ENCODE measurements at places on chromosomes 2 and 18.

- DNase-seq, result peak; percentile 72
Measured at GRCh38 chr2:73823916-73824523, 4.7 kb upstream of the STAMBP start.

DNA sequence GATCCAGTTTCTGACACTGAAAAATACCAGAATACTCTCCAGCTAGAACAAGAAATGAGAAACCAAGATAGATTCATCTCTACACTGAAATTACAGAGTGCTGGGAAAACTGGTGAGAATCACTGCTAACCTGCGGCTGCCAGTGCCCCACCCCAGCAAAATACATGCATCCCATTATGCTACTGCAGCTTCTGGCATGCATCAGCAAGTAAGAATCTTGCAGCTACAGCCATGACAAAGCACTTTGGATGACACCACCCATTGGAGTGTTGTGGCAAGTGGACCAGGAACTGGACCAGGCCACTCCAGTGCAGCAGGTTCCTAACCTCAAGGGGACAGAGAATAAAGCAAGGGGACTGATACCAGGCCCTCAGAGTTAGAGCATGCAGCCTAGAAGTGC, 378.8 kb upstream of the ETAA1 start:
- no peak for DNase-seq

DNA sequence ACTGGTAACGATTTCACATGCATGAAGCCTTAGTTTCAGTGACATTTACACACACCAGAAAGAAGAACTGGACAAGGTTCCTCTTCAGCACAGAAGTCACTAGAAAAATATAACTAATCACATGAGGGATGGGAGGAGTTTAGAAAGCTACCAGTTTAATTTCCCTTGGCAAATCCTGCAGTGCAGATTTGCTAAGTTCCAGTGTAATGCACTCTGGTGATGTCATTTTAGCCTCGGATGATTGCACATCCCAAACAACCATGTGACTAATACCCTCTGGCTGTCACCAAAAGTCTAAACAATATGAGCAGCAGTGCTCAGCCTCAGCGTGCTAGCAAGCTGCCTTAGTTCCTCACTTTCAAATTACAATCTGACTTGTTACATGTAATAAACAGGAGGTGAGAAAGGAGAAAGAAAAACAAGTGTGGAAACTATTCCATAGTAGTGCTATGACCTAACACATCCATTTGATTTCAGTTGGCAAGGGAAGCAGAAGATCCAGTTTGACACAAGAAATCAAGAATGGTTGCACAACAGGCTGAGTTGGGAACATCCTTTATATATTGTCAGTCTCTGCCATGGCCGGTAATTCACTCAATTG, 35.3 kb upstream of the PPP1CB start:
- peak; percentile 71 for DNase-seq

DNA sequence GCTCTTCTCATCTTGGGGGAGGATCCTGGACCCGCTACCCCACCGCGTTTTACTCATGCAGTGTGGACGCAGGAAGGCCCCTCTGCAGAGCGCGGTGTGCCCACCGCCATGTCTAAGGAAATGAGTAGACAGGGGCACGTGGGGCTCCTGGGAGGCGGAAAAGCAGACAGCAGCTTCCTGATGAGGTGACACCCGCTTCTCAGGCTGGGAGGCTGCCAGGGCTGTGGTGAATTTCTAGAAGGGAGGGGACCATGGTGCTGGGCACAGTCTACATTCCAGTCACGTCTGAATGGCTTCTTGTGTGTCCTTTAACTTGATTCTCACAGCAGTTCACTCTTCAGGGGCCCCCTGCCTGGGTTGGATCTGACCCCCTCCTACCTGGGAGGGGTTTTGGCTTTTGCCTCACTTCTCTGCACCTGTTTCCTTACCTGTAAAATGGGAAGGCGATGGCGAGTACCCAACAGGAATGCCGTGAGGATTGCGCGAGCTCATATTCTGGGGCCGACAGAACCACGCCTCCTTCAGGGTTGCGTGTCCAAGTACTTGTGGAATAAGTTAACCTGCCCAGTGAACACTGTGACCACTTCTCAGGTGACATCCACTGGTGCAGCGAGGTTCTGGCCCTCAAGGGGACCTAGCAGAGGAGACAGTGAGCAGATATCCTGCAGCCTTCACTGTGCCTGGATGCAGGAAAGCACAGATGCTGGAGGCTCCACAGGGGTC, 32.3 kb upstream of the MBP start:
- DNase-seq, result no peak

DNA sequence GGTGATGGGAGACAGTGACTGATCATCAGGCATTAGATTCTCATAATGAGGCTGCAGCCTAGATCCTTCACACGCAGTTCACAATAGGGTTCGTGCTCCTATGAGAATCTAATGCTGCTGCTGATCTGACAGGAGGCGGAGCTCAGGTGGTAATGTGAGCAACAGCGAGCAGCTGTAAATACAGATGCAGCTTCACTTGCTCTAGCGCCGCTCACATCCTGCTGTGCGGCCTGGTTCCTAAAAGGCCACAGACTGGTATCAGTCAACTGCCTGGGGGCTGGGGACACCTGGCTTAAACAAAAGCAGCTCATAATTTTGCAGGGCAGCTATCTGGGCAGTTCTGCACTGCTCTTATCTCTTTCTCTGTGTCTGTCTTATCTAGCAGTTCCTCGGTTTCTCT, 20.4 kb upstream of the CD226 start:
- DNase-seq, result no peak

- no peak for DNase-seq
Measured at GRCh38 chr2:235347691-235348090, 146.2 kb upstream of the AGAP1 start.

- DNase-seq, result no peak
Measured at GRCh38 chr2:6010163-6010562, 318.0 kb downstream of the SOX11 start.

- DNase-seq, result no peak
Measured at GRCh38 chr2:101427743-101428142, 40.4 kb upstream of the CREG2 start.

DNA sequence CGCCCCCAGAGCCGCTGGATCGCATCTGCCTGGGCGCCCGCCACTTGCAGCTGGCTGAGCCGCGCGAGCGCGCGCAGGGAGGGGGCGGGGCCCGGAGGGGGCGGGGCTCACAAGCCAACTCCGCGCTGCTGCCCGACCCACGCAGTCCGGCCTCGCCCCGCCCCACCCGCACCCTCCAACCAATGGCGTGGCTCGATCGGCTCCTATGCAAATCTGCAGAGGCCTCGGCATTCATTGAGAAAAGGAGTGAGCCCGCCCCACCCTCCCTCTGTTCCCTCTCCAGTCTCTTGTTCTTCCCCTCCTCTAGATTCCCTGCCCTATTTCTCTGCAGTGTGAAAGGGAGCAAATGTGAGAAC, at the start of gene ALK:
TSS of gene ALK (minus strand) at position 27 of the 356 bp plus-strand sequence. CDS start 927 bp downstream, outside the sequence.
- peak; percentile 86 for DNase-seq

- no peak for DNase-seq
Measured at GRCh38 chr18:21598726-21599584, 1.5 kb downstream of the ESCO1 start.

DNA sequence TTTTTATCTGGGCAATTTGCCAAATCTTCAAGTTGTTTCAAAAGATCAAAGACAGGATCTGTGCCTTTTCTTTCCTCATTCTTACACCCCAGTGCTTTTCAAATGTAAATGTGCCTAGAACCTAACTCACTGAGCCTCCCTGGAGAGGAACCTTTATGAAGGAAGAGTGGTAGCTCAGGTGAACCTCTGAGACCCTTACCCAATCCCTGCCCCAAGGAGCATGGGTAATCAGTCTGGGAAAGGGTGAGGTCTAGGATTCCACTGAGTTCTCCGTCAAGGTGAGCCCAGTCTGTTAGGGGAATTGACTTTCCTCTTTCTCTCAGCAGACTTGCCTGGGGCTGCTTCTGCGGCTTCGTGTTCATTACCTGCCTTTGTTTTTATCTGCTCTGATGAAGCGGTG, 88.1 kb upstream of the MAP4K4 start:
- DNase-seq, result no peak

DNA sequence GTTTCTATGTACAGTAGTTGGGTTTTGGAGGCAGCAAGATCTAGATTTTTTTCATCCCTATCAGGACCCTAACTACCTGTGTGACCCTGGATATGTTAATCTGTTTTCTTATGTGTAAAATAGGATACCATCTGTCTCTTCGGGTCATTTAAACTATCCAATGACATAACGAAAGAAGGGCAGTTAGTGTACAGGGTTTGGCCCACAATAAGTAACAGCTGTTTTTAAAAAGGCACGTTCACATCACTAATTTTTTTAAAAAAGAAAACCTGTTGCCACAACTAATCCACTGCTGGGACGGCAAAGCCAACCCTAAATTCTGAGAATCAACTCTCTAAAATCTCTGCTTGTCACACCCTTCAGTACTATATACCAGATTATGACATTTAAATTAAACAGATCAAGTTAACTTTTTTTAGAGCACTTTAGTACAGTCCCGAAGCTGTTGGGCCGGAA, 869 bp downstream of the USP40 start:
- no peak for DNase-seq

DNA sequence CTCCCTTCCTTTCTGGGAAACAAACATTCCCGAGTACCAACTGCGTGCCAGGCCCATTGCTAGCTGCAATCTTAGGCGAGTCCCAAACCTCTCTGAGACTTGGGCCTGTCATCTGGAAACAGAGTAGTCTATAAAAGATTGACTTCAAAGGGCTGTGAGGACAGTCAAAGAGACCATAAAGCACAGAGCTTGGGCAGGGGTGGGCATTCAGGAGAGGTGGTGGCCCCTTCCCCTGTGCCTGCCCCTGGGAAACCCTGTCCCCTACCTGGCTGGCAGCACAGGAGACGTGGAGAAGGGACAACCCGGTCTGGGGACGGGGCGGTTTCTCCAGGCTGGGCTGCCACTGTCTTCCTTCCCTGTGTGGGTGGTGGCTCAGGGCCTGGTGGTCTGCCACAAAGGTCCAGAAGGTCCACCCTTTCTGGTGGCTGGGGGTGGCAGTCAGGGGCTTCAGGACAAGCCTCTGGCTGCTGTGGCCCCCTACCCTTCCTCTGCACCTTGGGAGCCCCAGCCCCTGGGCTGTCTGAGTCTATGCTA, 33.9 kb upstream of the FOSL2 start:
- no peak for DNase-seq

DNA sequence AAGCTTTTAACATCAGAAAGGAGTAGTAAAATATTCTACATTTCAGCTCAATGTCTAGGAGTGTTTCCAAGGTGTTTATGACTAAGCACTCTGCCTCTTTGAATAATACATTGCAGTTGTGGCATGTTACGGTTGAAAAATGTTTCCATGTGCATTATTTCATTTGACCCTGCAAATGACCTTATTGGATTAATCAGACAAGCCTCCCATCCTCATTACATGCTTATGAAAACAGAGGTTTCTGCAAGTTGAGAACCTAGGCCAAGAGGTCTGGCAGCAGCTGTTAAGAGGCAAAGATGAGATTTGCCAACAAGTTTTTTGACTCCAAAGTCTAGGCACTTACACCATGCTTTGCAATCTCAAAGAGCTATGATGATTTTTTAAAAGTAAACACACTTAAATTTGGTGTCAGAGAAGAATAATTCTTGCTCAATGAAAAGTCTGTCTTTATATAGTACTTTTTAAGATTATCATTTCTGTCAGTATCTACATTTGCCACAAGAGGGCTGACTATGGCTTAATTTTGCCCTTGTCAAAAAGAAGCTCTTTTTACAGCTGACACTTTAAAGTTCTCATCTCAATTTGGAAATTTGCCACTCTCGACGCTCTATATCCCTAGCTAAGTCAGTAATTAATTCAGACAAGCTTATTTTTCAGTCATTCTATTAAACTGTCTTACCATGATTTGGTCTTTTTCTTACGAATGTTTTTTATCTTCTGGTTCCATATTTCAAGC, 260.6 kb downstream of the PAX3 start:
- DNase-seq, result no peak

GRCh38 chr18:57931038-57931437, 113.0 kb upstream of the NEDD4L start:
- no peak for DNase-seq

DNA sequence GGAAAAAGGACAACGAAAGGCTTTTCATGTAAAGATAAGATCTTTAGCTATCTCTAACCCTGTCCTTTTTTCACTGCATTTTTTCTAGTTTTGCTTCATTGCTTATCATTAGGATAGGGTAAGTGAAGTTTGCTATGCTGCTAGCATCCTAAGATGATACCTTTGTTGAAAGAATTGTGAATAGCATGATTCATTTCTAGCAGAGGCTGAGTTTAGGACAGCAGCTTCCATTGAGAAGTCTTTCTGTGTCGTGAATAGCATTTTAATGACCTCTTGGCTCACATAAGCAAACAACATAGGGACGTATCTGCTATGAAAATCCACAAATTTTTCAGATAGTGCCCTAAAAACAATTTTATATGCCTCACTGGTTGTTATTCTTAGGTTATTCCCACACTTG, 36.4 kb upstream of the GAREM2 start:
- no peak for DNase-seq

- no peak for DNase-seq
Measured at GRCh38 chr2:23241121-23241520, 143.9 kb upstream of the KLHL29 start.

GRCh38 chr18:48328473-48329210, 80.5 kb downstream of the ZBTB7C start:
- DNase-seq, result no peak

GRCh38 chr18:32815881-32816280, 43.1 kb upstream of the KLHL14 start:
- DNase-seq, result no peak

- no peak for DNase-seq
Measured at GRCh38 chr2:14756122-14756541, 123.6 kb downstream of the LRATD1 start.

- DNase-seq, result no peak
Measured at GRCh38 chr2:241777170-241777685, 606 bp downstream of the GAL3ST2 start.

GRCh38 chr2:126765395-126765794, 109.4 kb downstream of the GYPC start:
- DNase-seq, result no peak

DNA sequence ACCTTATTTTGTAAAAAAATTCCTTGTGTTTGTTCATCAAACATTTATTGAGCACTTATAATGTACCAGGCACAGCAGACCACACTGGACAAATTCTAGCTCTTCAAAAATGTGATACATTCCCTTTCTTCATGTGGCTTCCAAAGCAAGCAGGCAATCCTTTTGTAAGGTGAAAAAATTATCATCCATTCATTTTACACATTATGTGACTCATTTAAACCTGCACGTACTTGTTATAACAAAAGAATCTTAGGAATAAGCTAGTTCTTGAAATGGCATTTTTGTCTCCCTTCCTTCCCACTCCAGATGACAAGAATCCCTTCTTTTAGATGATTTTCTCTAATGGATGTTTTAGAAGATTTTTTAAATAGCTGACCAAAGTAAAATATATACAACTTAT, 104.6 kb downstream of the KLF7 start:
- DNase-seq, result no peak

GRCh38 chr2:9163306-9164111, 43.1 kb upstream of the ASAP2 start:
- no peak for DNase-seq

GRCh38 chr18:13835202-13835601, 11.3 kb downstream of the MC5R start:
- DNase-seq, result no peak
